ENCODE measurements at places on chromosomes 2 and 18.

DNA sequence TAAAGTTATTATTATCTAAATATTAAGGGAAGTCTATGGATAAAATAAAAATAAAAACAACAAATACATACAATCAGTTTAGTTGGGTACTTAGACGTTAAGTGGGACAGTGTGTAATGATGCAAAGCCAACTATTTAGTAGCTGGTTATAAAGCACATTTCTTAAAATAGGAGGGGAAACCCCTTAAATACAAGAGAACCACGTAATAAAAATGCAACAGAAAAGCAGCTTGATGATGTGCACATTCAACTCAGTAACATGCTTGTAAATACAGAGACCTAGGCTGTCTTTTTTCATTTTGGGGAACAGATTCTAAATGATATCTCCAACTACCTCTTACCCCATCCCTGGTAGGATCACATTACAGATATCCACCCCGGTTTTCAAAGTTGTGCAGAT, 134.3 kb upstream of the AQP4 start:
- DNase-seq: no peak

DNA sequence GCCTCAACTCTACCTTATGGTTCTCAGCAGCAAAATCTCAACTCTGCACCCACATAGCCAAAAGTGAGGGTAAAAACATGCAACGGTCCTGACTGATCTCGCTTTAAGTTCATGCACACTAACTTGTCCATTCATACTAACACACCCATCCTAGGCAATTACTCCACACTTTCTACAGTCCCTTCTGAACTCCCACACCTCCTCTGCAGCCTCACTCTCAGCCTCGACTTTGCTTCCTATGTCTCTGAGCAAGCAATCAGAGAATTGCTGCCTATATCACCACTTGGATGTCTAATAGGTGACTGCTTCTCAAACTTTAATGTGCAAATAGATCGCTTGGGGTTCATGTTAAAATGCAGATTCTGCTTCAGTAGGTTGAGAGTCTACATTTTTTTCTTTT, 7.8 kb upstream of the TMBIM1 start:
- no peak for DNase-seq

- no peak for DNase-seq
Measured at GRCh38 chr2:124921191-124921590, 896.1 kb downstream of the CNTNAP5 start.

DNA sequence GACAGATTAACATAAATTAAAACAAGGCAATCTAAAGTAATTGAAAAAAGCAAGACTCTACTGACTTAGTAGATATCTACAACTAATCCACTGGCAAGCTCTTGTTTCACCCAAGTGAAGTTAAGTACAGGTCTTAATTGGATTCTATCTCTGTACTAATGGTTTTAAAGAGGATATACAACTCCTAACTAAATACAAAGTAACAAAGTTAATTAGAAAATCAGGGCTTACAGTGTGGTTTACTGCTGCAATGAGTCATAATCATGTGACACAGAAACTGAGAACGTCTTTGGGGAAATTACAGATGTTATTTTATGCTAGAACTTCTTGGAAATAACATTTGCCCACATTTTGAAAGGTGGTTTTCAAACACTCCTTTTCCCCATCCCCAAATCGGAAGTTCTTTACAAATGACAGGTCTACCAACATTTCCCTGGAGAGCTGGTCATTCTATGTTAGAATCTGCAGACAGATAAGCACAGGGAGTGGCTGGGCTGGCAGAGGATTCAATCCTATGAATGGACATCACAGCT, 245.3 kb downstream of the STK39 start:
- DNase-seq: peak; percentile 59

DNA sequence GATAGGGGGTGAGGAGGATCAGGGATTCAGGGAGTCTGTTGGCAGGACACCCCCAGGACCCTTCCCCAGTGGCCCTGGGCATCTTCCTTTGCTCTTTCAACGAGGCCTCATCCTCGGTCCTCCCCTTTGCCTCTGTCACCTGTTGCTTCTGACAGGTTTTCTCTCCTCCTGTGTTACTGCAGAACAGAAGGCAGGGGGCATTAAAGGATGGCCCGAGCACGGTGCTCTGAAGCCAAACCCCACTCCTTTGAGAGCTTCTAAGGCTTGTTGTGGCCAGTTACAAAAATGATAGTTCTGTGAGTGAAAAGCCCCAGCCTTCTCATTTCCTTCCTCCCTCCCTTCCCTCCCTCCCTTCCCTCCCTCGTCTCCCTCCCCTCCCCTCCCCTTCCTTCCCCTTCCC, 82.5 kb downstream of the THNSL2 start:
- DNase-seq: no peak

DNA sequence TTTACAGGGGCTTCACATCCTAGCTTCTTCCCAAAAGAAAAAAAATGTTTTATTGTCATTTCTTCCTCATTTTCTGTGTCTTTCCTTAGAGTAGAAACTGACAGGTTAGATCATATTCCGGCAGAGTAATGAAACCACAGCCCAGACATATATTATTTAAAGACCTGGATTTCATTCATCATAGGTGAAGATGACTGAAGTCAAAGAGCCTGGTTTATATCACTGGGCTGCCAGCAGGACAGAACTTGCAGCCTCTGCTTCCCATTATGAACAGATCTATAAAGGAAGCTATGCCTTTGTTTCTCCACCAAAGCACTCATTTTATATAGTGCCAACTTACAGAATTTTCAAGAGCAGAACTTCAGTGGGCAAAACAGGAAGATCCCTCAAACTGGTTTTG, 137.9 kb downstream of the METTL4 start:
- no peak for DNase-seq

GRCh38 chr2:84905181-84906107, at the start of gene TMSB10:
TMSB10 (plus strand) TSS chr2:84905656.
- peak; percentile 89 for DNase-seq

DNA sequence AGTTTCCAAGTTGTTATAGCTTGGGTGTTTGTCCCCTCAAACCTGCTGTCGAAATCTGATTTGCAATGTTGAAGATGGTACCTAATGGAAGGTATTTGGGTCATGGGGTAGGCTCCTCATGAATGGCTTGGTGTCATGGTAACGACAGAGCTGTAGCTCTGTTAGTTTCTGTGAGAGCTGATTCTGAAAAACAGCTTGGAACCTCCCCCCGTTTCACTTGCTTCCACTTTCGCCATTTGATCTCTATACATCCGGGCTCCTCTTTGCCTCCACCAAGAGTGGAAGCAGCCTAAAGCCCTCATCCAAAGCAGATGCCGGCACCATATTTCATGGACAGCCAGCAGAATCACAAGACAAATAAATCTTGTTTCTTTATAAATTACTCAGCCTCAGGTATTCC, 1035.1 kb upstream of the SLC39A10 start:
- no peak for DNase-seq

DNA sequence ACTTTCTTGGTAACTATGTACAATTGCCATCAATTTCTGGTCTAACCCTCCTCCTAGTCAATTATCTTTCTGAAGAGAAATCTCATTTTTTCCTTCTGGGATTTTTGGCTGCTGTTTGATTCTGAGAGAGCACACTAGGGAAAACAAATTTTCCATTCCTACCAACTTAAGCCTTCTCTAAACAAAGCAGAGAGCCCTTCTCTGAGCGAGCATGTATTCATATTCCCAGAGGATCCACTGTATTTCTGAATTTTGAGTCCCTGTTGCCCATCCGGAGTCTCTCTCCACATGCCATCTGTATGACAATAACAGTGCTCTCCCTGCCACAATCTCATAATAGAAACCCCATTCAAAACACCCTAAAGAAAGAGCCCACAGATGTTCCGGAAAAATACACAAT, 78.5 kb downstream of the MAIP1 start:
- no peak for DNase-seq

DNA sequence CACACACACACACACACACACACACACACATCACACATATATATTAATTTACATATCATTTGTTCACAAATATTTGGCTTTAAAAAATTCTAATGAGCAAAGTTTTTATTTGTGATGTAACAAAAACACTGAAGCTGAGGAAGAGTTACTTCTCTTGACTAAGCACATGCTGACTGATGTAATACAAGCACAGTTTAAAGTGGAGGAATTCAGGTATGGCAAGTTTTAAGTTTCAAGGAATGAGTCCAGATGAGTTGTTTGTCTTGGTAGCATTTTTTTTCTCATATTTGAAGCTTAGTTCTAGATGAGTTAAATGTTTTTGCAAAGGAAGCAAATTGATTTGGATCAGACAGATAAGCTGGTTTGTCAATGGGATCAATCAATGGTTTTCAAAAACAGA, 20.2 kb upstream of the CALCRL start:
- no peak for DNase-seq

All from EH (cell line).